AG08395 (cell line): ENCODE measurements at places on chromosomes 11 and 22.

DNA sequence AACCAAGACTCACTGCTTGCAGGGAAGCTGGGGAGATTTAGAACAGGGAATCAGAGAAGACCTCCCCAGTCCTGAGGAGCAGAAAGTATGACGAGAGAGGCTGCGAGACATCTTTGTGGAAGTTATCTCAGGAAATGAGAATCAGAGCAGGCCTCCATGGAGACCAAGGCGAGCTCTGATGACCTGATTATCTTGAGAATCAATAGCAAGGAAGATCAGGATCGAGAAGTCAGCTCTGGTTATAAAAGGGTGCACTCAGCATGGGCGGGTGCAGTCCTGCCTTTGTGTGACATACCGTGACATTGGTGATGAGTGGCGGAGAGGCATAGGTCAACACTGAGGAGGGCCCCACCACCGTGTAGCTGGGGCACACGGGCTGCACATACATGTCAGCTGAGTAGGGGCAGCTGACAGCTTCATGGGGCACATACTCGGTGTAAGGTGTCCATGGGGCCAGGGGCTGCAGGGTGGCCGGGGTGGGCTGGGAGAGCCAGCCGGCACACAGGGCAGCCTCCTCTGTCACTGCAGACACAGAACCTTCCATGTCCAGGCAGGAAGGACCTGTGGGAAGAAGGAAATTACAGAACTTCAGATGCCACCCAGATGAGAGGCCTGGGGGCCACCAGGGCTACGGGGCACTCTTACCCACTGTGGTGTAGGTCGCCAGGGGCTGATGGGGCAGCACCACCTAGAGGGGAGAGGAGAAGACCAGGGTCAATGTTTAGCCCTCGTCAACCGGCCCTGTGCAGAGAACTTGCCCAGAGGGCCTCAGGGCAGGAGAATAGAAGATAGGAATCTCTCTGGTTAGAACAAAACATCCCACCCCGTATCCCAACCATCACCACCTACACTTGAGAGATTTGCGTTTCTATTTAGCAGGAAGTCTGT is 21.7 kb downstream of the POU2AF1 start:
- no peak for DNase-seq

DNA sequence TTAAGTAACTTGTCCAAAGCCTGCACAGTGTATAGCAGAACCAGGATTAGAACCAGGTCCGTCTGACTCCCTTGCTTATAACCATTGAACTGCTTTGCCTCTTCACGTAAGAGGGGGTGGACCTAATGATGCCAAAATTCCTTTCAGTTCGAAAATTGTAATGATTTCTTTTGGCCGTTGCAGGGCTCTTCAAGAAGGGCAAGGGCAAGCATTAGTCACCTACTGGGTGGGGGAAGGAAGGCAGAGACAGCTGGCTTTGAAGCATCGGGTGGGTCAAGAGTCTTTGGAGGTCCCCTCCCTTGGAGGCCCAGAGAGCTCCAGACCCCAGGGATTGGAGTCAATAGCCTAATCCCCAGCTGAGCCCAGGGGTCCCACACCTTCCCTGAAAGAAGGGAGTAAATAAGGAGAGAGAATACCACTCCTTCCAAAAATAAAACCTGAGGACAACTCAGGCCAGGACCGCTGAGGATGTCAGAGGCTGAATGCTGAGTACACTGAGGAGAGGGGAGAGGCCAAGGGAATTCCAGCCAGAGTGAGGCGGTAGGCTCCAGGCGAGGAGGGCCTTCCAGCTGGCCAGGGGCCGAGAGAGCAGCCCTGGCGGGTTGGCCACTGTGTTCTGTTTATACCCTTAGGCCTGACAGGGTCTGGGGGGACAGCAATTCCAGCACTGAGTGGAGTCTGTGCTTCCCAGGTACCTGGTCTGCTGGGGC is 14.1 kb downstream of the CREB3L1 start:
- DNase-seq, result peak; percentile 65

DNA sequence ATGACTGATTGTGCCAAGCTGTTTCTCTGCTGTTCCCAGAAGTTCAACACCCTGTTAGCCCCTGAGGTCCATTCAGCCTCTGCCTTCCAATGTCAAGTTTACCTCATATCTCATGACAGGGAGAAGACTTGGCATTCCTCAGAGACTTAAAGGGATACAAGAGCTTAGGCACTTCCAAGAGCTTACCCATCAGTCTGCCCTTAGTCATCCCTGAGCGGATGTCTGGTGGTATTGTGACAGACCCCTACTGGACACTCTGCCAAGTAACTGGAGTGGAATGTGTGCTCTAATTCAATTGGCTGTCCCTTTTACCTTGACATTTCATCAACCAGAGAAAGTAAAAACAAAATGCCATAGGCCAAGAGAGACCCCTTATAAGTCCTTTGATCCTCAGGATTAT is 151.5 kb downstream of the AASDHPPT start:
- DNase-seq, result no peak

DNA sequence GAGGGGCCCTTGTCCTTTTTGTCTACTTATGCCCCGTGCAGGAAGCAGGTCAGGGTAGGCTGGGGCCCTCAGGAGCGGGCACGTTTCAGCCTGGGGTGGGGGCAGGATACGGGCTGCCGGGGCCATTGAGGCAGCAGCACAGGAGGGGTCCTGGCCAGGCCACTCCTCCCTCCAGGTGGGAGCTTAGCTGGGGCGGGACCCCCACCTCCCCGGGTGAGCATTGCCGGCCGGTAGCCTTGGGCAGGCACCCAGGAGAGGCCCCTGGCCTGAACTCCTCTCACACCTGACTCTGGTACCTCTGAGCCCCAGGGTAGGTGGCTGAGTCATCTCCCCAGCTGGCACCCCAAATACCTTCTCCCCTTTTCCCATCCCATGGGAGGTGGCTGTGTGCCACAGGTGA is 5.0 kb upstream of the MUC6 start:
- no peak for DNase-seq

GRCh38 chr11:11230087-11230486 is 123.0 kb downstream of the CSNK2A3 start:
- no peak for DNase-seq

DNA sequence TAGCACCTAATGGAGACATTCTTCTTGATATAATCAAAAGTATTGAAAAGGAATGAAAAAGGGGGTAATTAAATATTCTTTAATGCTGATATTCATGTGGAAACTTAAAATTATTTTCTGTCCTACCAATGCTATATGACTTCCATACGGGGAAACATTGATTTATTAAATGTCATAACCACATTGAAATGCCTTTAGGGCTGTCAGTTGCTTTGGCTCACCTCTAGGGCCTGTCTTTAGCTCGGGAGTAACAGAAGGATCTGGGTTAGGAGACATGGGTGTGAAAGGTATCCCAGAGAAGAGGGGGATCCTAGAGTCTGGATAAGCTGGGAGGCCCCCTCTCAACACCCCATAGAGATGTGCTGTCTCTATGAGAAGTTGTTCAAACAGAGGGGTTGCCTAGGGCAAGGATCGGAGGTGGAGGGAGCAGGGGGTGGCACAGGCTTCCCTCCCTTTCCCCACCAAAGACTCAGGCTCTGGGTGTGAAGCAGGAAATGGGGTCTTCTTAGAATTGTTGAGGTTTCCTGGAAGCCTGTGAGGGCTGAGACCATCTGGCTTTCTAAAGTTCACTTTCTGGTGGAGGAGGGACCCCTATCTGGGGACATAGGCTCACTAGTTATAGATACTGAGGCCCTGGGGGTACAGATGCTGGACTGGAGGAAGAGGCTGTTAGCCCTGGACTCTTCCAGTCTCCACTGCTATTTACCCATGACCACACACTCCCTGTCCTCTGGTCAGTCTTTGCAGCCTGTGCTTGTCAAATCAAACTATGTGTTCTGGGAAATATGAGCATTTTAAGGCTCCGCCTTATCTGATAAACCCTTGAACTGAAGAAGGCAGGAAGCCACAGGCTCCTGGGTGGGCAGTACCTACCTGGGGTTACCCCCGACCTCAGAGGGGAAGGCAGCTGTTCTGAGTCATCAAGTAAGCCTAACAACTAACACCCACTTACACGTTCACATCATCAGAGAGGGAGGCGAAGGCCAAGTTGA is 55.8 kb upstream of the RRAS2 start:
- no peak for DNase-seq

DNA sequence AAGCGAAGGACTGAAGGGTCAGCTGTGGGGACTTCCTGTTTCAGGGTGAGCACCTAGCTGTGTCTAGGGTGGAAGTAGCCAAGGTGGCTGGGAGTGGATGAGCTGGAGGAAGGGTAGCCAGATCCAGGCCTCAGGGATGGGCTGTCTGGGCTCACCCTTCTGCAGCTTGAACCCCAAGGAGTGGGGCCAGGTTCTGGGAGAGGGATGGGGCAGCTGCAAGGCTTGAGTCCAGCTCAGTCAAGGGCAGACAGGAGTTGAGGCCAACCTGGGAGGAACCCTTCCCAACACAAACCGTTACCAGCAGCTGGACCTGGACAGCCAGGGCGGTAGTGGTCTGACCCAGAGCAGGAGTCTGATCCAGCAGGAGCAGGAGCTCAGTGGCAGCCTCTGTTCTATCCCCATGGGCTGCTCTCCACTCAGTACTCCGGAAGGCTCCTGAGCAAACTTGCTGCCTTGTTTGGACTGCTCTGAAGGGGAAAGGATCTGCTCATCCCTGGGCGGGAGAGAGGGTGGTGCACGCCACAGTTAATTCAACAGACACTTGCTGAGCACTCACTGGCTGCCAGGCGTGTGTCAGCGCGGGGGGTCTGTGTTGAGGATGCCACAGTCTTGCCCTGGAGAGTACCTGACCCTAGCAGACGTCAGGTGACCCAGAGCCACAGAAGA is 53.8 kb upstream of the THY1 start:
- DNase-seq, result no peak

DNA sequence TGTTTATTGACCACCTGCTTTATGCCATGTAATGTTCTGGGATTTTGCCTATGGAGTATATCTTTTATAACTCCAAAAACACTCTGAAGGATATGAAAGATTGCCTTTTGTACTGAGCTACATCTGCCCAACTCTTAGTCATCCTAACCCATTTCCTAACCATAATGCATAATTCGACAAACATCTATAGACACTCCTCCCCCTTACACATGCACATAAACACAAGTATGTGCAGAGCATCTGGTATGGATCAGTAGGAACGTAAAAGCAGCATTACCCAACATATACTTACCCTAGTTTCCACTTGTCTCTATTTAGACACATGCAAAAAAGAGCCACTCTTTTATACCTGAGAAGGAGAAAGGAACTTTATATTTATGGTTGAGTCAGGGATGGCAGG is 272.8 kb downstream of the FAM76B start:
- peak; percentile 45 for DNase-seq

DNA sequence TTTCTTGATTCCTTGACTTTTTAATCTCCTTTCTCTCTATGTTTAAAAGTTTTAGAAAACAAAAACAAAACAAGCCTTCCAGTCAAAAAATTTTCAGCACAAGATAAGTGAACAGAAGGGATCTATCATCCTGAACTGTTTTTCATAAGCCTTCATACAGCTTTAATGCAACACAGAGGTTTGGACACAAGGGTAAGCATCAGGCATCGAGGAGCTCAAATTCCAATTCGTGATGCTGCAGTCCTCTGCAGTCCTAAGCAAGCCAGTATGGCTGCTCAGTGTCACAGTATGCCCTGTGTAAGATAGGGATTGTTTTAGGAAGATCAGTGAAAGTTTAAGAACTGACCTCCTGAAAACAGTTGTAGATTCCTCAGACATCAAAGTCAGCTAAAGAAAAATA is 740.9 kb downstream of the NTM start:
- DNase-seq, result peak; percentile 13

DNA sequence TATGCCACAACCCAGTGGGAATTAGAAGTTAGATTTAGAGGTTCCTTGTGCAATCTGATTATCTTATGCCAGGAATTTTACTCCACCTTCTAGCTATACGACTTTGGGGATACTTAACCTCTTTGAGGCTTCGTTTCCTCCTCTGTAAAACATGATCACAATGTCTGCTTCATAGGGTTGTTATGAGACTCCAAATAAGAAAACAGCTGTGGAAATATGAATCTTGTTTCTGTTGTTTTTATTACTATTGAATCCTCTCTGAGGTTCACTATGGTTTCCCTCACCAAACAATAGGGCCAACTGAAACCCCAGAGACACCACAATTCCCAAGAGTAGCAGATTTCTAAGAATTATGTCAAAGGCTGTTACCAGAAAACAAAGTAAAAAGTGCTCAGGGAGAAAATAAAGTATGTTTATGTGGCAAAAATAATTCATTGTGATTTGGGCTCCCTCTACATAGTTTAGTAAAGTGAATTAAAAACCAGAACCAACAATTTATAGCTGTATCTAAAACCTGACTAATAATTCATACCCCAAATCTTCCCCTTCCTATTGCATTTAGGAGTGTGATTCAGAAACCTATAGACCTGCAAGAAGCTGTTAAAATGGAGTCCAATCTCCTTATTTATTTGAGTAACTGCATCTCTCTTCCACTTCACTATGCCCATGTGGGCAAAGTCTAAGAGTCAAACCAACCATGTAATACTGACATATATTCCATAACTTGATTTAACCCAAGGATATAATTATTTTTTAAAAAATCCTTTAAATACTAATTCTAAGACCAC is 38.4 kb downstream of the AMBRA1 start:
- DNase-seq, result no peak
